ENCODE measurements at places on chromosomes 6 and 20.

GRCh38 chr6:13724182-13724581, 12.5 kb upstream of the RANBP9 start:
- DNase-seq = no peak

- DNase-seq = no peak
Measured at GRCh38 chr6:24391756-24392405, 10.9 kb upstream of the MRS2 start.

- DNase-seq = no peak
Measured at GRCh38 chr6:154511791-154512190, 1.3 kb upstream of the CNKSR3 start.

DNA sequence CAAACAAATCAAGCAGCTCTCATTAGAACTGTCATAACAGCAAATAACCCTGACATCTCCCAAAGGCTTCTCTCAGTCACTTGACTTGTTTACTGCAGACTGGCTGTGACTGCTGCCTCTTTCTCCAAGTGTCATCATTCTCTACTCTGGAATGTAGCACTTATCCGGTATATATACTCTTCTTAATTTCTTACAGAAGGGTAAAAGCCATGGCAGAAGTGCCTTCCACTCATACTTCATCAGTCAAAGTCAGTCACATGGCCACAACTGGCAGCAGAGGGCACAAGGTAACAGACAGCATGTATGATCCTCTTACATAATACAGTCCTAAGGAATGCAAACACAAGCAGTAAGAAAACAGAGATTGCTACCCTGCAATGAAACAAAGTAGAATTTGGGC, 9.3 kb downstream of the NAPB start:
- DNase-seq = no peak

DNA sequence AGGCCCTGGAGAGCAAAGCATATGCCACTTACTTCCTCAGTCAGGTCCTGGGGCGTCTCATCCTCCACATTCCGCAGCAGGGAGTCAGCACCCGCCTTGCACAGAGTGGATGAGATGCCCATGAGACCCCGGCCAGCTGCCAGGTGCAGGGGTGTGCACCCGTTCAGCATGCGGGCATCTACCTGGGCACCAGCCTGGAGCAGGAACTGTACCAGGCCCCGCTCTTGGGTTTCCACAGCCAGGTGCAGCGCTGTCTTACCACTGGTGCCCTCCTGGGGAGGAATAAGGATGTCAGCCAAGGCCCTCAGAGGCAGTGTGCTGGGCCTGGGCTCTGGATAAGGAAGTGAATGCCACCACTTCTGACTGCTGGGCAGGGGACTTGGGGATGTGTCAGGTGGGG, 2.7 kb upstream of the SLC35B2 start:
- no peak for DNase-seq

DNA sequence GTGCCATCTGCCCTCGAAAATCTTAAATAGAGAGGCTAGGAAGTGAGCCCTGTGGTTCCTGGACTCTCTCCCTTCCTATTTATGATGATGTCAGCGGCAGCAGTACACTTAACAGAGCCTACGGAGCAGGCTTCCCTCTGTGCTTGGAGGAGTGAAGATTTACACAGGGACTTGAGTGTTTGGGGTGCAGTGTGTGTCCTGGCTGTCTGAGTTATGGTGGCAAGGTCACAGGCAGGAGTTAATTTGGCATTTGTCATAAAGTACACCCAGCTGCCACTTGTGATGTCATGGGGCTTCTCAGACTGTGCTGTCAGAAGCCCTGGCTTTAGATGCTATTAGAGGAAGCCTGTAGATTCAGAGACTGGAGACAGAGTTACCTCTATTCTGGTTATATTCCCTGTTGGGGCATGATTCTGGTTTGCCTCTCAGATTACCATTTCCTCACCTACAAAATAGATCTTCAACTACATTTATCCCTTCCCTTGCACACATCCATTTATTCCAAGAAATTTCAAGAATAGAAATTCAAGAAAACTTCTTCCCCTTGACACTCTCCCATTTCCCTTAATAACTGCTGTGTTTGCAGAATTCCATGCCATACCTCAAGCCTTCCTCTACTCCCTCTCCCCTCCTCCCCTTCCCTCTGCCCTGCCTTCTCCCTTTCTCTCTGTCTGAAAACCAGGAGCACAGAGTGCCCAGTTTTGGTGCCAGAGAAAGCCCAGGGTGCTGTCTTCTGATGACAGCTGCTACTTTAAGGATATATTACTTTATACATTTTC, 72.1 kb downstream of the SLC24A3 start:
- DNase-seq = no peak

- no peak for DNase-seq
Measured at GRCh38 chr6:109791301-109791700, 100.2 kb downstream of the FIG4 start.

DNA sequence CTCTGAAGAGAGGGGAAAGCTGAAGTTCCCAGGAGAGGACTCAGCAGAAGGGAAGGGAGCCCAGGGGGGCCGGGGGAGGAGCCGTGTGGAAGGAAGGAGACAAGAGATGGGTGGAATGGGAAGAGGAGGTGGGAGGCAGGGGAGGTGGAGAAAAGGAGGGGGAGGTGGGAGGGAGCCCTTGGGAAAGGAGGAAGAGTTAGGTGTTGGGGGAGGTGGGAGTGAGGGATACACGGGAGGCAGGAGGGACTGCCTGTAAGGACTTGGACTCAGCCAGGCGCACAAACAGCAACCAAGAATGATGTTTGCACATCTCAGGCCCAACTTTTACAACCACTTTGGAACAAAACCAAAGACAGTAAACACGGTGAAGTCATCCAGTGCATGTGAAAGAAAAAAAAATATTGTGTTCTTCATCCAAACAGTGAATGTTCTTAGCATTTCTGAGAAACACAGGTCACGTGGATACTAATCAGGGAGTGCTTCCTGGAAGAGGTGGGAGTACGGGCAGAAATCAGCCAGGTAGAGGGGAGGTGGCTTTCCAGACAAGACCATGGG, 17.4 kb upstream of the LSM14B start:
- no peak for DNase-seq

DNA sequence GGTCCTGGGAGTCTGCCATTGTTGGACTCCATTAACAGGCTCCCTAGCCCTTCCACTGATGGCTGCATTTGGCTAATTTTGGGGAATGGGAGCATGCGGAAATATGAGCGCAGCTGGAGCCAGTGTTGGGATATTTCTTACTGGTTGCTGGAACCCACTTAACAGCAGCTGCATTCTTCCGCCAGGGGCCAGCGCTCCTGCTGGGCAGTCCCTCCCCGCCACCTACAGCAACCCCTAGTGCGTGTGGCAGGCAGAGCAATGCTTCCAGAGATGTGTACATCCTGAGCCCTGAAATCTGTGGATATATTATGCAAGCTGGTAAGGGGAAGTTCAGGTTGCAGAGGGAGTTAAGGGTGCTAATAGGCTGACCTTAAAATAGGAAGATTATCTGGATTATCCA, 16.4 kb downstream of the CST8 start:
- no peak for DNase-seq

GRCh38 chr6:114445846-114446245, 103.0 kb upstream of the HS3ST5 start:
- no peak for DNase-seq
